GM04503 (cell line): ENCODE measurements at places on chromosomes 11 and 22.
A peak's percentile ranks its signal among the peaks of the same experiment; 100 is the strongest.

DNA sequence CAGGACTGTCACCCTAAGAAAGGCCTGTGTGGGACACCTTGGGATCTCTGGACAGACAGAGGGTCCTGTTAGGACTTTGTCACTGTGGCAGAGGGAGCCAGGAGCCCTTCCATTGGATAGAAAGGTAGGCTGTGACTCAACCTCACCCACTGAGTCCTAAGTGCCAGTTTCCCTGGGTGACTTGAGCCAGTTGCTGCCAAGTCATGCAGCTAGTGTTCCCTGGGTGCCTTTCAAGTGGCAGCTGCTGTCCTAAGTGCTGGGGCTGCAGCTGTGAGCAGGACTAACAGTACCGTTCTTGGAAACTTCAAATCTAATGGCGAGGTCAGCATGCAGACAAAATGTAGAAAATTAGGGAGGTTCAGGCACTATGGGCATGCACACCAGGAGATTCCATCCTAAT lies 393.7 kb downstream of the TMEM135 start:
- DNase-seq, result no peak

DNA sequence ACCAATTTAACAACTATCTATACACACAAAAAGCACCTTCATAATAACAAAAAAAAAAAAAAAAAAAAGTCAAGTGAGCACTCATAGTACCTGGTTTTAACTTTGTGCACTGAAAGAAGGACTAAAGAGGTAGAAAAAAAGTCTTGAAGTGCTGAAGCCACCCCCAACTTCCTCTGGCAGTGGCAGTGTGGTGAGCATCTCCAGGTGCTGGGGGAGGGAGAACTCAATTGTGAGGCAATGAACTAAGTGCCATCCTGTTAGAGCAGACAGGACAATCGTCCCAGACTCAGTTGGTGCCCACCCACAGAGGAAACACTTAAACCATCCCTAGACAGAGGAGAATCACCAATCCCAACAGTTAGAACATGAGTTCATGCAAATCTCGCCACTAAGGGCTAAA lies 22.7 kb upstream of the OR52M1 start:
- DNase-seq, result no peak

GRCh38 chr11:72634472-72635095 lies 39.6 kb downstream of the PDE2A start:
- no peak for DNase-seq

DNA sequence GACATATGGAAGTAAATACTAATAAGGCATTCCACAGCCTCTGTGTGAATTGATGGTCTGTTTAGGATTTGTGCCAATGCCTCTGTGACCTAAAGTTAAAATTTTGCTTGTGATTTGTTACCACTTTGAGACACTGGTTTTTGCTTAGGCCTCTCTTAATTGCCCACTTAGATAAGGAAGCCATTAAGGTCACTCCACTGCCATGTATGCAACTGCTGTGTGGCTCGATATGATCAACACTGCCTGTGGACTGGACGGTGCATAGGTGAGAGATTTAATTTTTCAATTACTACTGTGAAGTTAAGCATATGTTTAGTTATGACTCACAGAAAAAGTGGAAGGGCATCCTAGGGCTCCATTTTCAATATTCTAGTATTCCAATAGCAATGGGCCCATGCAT lies 36.9 kb downstream of the CSRP3 start:
- DNase-seq, result no peak

GRCh38 chr11:4643076-4643475 lies 706 bp upstream of the OR51E1 start:
- no peak for DNase-seq

GRCh38 chr22:31222736-31223135 lies 10.6 kb downstream of the LIMK2 start:
- DNase-seq, result no peak

DNA sequence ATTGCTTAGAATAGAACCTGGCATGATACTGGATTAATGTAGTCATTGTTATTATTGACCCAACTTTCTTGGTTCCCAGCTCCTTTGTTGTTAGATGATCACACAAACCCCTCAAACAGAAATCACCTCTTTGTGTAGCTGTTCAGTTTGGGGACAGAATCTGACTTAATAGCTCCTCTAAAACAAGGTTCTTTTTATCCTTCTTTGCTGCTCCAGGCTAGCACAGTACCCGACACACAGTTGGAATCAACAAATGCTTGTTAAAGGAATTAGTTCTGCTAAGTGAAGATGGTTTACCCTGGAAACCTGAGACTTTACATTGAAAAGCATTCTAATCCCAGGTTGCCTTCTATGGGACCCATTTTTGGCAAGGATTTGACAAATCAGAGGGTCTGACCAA lies 43.9 kb downstream of the GAB2 start:
- DNase-seq, result no peak

- DNase-seq, result no peak
These were observed 95.0 kb downstream of the GRAMD1B start for GRCh38 chr11:123525097-123525496.

GRCh38 chr11:6603287-6604080 lies at the start of the genes ILK and RRP8:
Gene ILK (plus strand): TSS chr11:6603774. CDS start chr11:6604272, 498 bp downstream.
Gene RRP8 (minus strand): TSS chr11:6603616. CDS start chr11:6603502, 114 bp downstream.
- no peak for DNase-seq

DNA sequence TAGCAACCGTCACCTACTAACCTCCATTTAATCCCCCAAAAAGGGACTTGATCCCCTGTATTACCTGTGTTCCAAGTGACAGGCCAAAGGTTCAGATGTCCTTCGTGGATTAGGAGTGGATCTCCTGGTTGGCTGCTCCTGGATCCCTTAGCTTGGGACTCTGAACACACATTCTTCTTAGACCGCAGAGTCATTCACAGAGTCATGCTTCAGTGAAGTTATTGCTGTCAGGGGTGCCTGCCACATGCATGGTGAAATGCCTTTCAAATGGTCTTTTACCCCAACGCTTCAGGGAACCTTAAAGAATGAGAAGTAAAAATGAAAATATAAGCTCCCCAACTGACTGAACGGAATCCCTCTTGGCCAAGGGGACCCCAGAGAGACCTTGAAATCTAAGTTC lies 49.1 kb downstream of the ADAMTS8 start:
- no peak for DNase-seq

DNA sequence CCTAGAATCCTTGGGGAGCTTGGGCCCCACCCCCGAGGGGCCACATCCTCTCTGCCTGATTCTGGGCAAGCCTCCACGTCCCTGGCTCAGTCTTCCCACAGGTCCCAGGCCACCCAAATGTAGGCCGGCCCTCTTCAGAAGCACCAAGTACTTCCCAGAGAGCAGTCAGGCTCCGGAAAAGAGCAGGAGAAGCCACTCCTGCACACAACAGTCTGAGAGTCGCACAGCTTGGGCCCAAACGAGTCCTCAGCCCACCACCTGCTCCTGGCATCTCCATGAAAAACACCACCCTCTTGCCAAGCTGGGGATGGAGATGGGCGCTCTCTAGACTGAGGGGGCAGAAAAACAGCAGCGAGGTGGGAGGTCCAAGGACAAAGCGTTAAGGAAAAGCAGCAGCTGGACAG lies 15.4 kb downstream of the EHD1 start:
- DNase-seq, result no peak

GRCh38 chr22:39556970-39557841 lies 13.3 kb upstream of the CACNA1I start:
- no peak for DNase-seq

GRCh38 chr11:93225662-93226061 lies 27.9 kb upstream of the SLC36A4 start:
- no peak for DNase-seq

DNA sequence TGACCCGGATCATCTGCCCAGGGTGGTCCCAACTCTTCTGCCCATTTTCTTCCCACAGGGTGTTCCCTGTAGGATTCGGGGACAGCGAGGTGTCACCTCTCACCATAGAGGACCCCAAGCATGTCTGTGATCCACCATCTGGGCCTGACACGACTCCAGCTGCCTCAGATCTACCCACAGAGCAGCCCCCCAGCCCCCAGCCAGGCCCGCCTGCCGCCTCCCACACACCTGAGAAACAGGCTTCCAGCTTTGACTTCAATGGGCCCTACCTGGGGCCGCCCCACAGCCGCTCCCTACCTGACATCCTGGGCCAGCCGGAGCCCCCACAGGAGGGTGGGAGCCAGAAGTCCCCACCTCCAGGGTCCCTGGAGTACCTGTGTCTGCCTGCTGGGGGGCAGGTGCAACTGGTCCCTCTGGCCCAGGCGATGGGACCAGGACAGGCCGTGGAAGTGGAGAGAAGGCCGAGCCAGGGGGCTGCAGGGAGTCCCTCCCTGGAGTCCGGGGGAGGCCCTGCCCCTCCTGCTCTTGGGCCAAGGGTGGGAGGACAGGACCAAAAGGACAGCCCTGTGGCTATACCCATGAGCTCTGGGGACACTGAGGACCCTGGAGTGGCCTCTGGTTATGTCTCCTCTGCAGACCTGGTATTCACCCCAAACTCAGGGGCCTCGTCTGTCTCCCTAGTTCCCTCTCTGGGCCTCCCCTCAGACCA lies 24.0 kb downstream of the CSF2RB start:
- no peak for DNase-seq

DNA sequence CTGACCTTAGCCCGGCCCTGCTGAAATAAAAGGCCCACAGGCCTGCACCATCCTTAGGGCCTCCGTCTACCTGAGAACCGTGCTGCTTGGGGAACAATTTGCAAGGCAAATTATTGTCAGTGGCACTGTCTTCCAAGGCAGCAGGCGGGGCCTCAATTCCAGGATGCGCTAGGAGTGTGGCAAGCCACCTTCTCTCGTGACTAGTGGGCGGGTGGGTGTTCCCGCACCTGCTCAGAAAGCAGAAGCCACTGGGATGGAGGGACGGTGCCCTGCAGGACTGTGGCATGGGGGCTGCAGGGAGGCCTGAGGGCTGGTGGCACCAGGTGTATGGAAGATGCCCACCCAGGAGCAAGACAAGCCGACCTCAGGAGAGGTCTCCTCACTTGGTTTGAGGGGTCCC lies 58.8 kb upstream of the TTLL12 start:
- no peak for DNase-seq

- DNase-seq, result peak; percentile 20
These were observed 770 bp upstream of the TSG101 start for GRCh38 chr11:18527512-18527911.

DNA sequence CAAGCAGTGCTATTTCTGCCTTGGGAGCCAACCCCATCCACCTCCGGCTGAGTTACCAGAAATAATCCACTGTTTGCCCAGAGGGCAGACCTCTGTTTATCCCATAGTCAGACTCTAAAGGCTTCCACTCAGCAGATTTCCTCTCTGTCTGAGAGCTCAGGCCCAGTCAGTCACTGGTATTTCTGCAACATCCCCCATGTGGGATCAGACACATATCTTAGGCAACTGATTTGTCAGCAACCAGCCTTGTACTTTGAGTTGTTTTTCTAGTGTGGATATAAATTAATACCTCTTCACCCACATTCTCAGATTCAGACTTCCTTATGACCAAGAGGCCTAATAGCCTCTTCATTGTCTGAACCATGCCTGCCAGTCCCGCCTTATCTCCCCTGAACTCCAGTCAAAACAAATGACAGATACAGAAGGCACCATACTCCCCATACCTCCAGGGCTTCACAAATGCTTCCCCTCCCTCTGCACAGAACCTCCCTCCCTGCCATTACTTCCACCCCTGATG lies 193.6 kb downstream of the FAM76B start:
- no peak for DNase-seq

DNA sequence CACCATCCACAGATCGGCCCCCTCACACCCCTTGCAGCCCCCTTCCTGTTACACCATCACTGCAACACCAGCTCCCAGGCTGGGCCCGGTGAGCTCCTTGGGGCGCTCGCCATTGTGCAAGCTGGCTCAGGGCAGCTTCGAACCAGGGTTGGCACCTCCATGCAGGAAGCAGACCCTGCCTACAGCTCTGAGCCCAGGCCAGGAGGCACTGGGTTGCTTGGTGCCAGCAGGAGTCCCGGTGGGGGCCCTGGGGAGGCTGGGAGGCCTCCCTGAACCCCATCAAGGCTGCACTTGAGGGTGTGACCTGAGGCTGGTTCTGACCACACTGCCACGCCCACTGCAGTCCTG lies 417.1 kb downstream of the CTTN start:
- no peak for DNase-seq

DNA sequence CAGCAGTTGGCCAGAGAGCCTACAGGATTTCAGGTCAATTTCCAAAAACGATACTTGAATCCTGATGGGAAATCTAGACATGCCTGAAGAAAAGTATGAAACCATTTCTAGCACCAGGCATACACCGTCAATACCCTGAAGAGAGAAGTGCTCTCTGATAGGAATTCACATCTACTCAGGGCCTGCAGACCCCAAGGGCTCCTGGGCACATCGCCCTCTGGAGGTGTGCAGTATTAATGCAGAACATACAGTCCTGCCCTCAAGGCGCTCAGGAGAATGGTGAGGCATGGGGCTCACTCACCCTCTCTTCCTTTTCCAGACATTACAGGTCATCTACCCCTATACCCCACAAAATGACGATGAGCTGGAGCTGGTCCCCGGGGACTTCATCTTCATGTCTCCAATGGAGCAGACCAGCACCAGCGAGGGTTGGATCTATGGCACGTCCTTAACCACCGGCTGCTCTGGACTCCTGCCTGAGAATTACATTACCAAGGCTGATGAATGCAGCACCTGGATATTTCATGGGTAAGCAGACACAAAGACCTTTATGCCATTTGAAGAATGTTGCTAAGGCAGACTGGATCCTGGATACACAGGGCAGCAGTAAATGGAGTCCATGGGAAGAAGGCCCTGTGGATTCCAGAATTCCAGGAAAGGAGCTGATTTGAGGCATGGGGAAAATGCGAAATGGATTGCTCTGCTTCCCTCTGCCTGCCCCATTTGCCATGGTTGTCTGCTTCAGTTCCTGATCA lies 49.3 kb upstream of the CRTAM start:
- no peak for DNase-seq

GRCh38 chr22:28791841-28792490 lies 8.4 kb downstream of the XBP1 start:
- DNase-seq, result no peak
